ENCODE measurements at places on chromosomes 6 and 20.

- no peak for DNase-seq
Measured at GRCh38 chr6:112597176-112597575, 250.0 kb downstream of the RFPL4B start.

GRCh38 chr6:15359335-15359862 is 113.5 kb downstream of the JARID2 start:
- no peak for DNase-seq

- DNase-seq: no peak
Measured at GRCh38 chr6:26743941-26744699, 84.6 kb upstream of the ZNF322 start.

DNA sequence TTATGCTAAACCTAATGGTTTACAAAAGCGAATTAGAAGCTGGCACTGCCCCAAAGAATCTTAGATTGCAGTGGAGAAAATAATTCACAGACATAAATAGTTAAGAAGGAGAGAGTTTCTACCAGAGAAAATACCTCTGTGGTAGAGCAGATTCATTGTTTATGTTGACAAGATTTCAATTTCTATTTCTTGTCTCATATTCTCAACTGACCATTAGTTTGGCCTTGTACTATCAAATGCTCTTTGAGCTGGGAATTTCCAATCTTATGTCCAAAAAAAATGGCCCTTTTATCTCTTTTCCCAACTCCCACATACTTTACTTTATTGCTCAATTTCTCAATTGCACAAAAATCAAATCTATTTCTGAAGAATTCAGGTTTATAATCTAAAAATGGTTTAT is 804.1 kb upstream of the CITED2 start:
- DNase-seq: no peak

DNA sequence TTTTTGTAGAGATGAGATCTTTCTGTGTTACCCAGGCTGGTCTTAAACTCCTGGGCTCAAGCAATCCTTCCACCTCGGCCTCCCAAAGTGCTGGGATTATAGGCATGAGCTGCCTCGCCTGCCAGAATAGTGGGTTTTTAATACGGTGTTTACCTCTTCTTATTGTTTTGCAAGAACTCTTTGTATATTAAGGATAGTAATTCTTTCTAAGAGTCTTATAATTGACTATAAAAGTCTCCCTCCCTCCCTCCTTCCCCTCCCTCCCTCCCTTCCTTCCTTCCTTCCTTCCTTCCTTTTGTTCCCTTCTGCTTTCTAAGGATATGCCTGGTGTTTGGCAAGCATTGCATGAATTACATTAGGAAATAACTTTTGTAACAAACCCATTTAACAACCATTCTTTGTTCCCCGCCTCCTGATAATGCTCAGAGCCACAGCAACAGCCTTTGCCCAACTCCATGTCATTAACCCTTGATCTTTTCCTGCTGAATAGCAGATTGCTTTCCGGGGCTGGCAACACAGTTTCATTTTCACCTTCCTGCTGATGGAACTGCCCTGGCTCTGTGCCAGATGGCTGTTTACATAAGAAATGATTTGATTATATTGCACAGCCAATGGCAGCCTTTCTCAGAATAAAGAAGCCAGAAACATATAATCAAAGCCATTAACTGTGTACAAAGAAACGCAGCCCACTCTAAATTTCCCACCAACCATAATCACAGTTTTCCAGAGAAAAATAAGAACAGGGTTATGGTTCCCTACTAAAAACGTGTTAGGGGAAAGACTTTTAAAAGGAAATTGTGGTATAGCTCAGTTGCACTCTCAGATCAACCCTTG is 143.7 kb upstream of the PTPN1 start:
- peak; percentile 94 for DNase-seq

DNA sequence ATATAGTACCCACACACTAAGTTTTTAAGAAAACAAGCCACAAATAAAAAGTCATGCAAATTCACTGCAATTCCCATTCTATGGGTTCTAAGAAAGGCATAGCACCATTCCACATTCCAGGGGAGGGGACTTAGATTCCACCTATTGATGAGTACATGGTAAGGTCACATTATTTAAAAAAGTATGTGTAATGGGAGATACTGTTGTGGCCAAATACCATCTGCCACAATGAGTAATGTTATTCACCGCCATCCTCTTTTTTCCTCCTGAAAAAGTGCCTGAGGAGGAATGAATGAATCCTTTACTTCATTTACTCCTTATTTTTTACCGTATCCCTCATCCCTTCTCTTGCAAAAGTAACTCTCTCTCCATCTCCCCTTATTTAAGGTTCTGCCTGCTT is 27.0 kb upstream of the ADGRF1 start:
- no peak for DNase-seq

DNA sequence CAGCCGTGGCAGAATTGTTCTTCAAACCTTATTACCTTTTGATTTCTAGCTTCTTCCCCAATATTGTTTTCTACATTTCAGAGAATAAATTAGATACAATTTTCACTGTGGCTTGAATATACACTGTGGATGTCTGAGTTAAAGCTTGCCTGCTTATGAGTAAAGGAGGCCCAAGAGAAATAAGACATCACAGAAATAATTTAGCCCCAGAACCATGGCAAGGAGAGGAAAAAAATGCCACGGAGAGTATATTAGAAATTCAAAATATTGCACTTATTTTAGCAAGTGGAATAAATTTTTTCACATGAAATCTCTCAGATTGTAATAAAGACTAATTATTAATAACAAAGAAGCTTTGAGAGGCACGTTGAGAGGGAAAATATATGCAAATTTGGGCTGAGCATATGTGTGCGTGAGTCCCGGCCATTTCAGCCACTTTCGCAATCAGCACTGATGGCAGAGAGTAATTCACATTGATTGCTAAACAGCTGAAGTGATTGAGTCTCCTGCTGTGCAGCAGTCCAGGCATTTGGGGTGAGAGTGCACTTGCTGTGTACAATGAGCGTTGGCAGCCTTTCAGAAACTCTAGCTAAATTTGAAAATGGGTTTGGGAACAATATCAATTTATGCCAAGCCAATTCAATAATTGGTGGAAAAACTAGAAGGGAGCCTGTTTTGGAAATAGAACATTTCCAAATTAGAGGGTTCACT is 596.0 kb downstream of the EPM2A start:
- peak; percentile 3 for DNase-seq

DNA sequence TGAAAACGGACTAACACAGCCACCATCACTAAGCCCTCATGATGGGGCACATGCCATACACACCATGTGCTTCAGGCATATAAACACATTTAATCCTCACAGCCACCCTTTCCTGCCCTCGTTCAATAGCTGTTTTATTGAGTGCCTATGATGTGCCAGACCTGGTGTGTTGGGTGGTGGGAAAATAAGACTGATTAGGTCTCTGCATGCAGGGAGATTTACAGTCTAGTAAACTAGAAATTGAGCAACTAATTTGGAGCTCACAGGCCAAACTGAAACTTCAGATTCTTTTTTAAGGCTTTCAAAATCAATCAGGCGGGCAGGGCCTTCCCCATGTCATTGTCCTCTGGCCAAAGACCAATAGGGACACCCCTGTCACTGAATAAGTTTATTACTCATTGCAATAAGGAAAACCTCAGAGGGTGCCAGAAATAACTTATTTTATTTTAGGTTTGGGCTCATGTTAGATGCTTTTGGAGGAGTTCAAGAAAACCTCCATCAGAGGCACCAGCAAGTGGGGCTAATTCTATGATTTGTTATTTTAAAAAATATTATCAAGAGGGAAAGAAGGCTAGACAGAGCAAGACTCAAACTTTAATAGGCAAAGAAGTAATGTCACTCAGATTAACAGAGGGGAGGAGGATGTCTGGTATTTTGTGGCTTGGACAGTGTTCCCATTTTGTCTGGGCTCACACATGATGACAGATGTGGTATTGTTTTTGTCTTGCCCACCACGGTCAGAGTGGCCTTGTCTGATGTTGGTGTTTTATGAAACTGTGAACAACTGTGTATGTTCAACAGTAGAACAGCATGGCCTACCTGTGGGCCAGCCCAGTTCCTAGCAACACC is 12.0 kb downstream of the ZFP64 start:
- no peak for DNase-seq

DNA sequence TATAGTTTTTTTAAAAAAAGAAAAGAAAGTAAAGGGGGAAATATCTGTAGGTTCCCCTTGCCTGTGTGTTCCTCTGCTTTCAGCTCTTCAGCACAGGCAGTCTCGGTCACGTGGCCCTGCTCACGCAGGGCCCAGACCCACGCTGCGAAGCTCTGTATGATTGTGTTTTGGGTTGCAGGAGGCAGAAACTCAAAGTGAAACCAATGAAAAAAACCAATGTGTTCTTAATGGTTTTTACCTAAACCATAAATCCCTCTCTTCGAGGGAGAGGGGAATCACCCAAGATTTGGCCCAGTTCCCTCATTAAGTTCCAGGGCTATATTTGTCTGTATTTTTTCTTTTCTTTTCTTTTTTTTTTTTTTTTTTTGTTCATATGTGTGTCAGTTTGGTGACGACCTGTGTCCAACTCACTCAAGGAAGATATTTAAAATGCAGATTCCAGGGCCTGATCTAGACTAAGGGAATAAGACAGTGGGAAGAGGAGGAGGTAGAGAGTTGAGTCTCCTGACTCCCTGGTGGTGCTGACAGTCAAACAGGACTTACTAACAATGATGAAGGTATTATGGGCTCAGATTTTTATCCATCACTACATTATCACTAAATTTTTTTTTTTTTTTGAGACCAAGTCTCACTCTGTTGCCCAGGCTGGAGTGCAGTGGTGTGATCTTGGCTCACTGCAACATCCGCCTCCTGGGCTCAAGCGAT is 33.8 kb upstream of the RREB1 start:
- DNase-seq: no peak

DNA sequence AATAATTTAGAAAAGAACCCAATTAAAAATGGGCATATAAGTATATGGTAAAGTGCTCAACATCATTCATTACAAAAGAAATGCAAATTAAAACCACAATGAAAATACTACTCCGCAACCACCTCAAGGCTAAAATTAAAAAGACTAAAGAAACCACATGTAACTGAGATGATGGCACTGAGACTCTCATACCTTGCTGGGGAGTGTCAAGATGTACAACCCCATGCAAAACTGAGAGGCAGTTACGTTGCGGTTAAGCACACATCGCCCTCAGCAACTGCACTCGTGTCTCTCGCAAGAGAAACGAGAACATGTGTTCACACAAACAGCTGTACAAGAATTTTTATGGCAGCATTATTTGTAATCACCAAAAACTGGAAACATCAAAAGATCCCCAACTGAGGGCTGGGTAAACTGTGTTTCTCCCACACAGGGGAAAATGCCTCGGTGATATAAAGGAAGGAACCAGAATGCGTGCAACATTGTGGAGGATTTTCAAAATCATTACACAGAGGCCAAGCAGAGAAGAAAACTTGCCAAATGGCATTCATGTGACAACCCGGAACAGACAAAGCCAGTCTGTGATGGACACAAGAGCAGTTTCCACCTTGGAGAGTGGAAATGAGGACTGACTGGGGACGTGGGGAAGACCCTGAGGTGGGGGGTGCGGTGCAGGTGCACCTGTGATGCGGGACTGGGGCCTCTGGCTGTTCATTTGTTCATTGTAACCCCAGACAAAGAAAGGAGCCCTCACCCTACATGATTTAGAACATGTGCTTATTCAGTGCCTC is 144.9 kb downstream of the WDR27 start:
- DNase-seq: no peak

DNA sequence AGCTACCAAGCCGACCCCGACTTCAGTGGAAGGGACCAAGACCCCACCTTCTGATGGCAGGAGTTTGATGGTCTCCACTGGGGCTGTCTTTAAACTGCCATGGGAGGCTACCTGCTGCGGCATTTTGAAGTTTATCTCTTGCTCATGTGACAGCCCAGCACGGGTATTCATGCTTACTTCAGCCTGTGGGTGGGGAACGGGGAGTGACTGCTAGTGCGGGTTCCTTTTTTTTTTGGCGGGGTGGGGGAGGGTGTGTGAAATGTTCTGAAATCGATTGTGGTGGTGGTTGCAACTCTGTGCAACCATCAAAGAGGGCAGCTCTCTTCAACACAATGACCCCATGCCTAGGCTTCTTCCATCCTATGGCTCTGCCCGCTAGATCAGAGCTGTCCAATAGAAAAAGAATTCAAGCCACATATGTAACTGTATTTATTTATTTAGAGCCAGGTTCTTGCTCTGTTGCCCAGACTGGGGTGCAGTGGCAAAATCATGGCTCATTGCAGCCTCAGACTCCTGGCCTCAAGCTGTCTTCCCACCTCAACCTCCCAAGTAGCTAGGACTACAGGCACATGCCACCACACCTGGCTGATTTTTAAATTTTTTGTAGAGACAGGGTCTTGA is 53.7 kb downstream of the PPP1R16B start:
- no peak for DNase-seq

- DNase-seq: no peak
Measured at GRCh38 chr20:49172413-49172812, 15.7 kb downstream of the STAU1 start.

DNA sequence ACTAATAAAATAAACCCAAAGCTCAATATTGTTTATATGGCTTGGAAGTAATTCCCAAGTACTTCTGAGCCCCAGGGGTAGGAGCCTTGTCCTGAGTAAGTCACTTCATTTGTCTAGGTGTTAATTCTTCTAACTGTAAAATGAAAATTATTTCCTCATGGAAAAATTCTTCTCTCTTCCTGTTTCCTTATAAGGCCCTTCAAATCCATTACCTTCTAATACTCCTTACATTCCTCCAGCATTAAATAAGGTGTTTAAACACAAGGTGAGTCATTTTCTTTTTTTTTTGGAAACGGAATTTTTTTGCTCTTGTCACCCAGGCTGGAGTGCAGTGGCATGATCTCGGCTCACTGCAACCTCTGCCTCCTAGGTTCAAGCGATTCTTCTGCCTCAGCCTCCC is 41.9 kb downstream of the PRR18 start:
- no peak for DNase-seq

- DNase-seq: no peak
Measured at GRCh38 chr20:8964959-8965562, 103.8 kb upstream of the PLCB4 start.

DNA sequence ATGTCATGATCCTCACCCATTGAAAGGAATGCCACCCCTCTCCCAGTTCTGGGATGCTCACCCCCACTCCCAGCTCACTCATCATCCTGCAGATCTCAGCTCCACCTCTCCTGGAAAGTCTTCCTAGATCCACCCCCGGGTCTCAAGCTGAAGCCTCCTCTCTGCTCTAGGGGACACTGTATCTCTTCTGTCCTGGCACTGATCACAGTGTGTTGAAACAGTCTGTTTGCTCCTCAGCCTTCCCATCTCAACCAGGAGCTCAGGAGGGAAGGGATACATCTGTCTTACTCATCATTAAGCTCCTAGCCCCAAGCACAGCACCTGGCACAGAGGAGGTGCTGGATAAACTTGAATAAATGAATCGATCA is 80.1 kb downstream of the MRPL14 start:
- DNase-seq: no peak

DNA sequence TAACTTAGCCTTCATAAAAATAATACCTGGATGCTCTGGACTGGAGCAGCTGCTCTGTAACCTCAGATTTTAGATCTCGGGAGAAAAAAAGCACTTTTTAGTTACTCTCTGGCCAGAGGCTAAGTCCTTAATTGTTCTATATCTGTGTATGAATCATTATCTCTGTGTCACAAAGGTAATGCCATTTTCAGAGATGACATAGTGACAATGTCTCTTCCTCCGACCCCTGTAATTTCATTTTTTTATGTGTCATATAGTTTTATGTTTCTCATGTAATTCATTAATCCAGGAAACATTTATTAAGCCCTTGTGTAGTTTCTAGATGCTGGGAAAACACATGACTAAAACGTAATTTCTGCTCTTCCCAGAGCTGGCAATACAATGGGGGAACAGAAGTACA is 55.6 kb downstream of the SENP6 start:
- DNase-seq: no peak

GRCh38 chr20:25397821-25398220 is 7.2 kb upstream of the ABHD12 start:
- no peak for DNase-seq

- no peak for DNase-seq
Measured at GRCh38 chr20:21338291-21338690, 35.2 kb downstream of the XRN2 start.

All from NCI-H2081 treated with DMSO at 0.1 percent for 48 hours (cell line).